ENCODE measurements at places on chromosomes 16 and 17.

GRCh38 chr16:75336521-75336920 lies 85.1 kb upstream of the BCAR1 start:
- DNase-seq = no peak

GRCh38 chr16:1394367-1394951 lies 20.0 kb downstream of the UNKL start:
- no peak for DNase-seq

GRCh38 chr17:4073983-4074830 lies 68.6 kb downstream of the ZZEF1 start:
- DNase-seq = no peak

DNA sequence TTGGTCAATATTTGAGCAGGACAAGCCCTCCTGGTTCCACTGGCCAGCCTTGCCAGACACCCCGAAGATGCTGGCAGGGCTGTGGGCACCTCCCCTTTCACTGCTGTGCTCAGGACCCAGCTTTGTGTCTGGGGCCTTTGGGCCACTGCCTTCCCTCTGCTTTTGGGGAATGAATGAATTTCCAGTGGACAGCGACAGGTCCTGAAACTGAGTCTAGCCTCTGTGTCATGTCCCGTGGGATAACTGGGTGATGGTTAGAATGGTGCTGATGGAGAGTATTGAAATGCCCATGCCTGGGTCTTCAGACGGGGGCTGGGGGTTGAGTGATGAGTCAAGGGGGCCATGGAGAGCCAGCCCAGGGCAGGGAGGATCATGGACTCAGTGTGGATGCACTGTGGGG lies 135.8 kb downstream of the FOXL1 start:
- no peak for DNase-seq

DNA sequence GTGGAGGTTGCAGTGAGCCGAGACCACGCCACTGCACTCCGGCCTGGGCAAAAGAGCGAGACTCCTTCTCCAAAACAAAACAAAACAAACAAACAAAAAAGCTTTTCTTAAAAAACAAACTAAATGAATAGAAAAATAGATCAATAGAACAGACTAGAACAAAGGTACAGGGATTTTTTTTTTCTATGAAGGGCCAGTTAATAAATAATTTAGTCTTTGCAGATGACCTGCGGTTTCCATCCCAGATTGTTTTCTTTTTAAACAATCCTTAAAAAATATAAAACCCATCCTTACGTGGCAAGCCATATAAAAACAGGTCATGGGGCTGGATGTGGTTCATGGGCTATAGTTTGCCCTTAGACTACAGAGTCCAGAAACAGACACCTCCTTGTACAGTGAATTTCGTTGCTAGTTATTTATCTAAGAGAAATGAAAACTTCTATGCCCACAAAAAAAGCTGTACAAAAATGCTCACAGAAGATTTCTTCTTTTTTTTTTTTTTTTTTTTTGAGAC lies 45.4 kb downstream of the CREBBP start:
- DNase-seq = no peak

DNA sequence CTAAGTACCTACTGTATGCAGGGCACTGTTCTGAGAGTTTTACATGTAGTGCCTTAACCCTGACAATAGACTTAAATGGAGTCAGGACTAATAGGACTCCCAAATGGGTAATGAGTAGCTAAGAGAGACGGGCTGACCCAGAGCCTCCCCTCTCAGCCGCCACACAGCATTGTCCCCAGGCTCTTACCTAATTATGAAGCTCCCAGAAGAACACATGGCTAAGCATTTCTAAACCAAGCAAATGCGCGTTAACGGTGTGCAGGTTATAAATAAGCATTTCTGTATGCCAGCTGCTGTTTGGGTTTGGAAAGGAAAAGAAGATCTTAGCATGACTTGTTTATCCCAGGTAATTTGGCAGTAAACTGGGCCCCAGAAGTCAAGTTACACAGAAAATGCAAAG lies 14.3 kb downstream of the KATNIP start:
- no peak for DNase-seq

DNA sequence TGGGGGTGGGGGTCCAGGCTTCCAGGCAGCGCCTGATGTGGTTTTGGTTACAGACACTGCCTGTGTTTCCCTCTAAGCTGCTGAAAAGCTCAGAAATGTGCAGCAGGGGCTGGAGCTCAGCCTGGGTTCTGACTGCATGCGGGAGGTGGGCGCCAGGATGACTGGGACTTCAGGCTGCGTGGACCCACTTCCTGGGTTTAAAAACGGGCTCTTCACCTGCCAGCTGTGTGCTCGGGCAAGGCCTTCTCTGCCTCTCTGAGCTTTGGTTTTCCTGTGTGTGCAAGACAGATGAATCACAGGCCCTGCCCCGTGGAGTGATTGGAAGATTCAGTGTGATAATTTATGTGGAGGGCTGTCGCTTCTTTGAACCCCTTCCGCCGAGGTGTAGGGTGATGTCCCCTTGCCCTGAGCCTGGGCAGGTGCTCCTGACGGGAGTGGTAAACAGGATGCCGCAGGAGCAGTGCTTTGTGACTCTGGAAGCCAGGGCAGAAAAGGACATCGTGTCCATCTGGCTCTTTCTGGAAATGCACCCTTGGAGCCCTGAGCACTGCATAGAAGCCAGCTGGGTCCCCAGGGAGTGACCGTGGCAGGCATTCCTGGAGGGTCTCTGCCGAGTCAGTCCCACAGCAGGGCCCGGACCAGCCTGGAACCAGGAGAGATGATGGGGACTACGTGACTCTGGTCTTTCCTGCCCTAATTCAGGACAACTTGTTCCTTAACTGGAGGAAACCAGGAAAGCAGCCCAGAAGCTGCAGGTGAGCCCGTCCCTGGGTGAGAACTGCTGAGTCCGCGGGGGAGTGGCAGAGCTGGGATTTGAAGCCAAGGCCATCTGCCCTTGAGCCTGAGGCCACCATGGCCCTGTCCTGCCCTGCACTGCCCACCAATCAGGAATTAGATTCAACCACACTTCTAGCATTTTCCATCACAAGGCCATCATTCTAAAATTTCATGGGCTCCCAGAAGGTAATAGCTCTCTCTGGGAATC lies 28.5 kb upstream of the SLC7A5 start:
- DNase-seq = no peak

DNA sequence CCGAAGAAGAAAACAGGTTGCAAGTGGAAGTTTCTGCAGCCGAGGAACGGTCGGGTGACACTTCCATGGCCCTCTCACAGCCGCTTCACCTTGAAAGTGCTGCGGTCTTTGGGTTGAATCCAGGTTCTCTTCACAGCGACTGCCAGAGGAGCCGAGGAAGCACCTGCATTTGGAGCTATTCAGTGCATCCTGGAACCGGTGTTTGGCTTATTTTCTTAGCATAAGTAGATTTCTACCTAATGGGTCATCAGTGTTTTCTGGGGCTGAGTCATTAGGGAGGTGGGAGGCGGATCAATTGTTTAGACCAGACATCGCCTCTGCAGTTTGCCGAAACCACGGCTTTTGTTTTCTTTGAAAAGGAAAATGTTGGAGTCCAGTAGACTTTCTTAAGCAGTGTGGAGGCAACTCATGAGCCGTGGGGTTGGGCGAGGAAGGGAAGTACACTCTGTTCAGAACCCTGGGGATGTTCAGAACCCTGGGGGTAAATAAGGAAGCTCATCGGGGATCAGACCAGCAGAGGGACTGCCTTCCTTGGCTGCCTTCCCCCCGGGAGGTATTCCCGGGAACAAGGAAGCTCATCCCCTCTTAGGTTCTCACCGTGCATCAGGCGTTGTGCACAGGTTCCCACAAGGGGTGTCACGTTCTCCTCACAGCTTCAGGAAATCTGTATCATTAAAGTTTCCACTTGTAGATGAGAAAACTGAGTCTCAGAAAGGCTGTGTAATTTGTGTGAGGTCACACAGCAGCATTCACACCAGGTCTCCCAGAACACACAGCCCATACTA lies 361.5 kb downstream of the SNX29 start:
- DNase-seq = no peak

DNA sequence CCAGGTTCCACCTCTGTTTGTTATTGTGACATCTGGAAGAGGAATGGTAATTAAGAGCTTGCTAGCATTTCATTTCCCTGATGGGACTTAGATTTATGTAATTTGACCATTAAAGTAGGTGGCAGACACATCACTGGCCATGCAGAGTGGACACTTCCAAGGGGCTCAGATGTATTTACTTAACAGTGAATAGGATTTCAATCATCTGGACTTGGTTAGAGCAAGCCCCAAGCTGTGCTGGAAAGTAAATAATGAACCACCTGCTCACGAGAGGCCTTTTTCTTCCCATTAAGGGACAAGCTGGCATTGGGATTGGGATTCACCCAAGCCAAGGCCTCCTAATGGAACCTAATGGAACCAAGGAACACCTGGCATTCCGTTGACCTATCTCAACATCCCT lies 395.3 kb downstream of the HS3ST4 start:
- DNase-seq = no peak

DNA sequence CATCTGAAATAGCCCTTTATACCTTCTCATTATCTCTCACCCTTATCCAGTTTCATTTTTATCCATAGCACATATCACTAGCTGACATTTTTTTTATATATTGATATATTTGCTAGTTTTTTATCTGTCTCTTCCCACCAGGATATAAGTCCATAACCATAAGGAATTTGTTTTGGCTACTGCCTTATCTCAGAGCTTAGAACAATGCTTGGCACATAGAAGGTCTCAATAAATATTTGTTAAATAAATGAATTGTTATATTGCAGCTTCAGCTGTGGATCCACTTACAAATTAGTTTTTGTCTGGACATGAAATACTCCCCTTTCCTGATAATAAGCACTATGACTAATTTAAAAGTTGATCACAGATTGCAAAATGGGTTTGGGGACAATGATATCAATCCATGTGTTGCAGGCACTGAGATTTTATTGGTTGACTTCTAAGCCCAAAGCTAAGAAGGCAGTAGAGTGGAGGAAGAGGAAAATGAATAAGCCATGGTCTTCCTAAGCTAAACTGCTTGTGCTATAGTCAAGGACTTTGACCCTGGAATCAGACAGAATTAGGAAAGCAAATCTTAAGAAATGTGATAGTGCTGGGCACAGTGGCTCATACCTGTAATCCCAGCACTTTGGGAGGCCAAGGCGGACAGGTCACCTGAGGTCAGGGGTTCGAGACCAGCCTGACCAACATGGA lies 31.9 kb upstream of the YPEL2 start:
- no peak for DNase-seq

DNA sequence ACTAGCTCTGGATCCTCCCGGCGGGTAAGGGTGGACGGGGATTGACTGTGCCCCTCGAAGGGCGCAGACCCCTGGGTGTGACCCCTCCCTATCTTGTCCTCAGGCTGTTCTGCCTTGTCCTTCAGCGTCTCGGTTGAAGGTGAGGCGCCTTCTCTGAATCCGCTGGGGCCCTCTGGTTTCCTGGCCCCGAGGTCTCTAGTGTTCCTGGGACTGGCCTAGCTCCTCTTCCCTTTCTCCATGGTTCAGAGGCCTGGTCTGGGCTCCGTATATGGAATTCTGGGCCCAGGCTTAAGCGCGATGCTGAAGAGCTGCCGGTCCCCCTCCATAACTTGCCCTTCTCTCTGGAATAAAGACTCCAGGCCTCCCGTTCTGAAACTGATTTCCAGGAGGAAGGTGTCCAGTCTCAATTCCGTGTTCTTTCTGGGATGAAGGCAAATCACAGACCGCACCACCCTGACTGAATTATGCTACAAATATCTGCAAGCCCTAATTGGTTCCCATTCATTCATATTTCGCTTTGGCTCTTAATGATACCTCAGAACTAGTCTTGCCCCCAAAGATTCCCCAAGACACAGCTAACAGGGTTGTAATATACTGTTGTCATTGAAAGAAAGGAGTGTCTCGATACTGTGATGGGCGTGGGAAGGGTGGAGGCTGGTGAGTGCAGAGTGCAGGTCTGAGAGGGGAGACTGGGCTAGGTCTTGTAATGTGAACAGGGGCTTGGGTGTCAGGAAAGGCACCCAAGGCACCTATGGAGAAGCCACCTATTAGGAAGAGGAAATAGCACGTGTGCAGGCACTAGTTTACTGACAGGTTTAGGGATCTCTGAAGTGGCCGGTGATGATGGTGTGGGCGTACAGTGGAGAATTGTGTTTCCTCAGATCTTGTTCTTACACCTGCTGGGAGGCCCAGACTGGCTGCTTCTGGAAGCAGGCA lies 851 bp downstream of the EDC4 start:
- DNase-seq = no peak
